ENCODE measurements at places on chromosomes 7 and 10.

DNA sequence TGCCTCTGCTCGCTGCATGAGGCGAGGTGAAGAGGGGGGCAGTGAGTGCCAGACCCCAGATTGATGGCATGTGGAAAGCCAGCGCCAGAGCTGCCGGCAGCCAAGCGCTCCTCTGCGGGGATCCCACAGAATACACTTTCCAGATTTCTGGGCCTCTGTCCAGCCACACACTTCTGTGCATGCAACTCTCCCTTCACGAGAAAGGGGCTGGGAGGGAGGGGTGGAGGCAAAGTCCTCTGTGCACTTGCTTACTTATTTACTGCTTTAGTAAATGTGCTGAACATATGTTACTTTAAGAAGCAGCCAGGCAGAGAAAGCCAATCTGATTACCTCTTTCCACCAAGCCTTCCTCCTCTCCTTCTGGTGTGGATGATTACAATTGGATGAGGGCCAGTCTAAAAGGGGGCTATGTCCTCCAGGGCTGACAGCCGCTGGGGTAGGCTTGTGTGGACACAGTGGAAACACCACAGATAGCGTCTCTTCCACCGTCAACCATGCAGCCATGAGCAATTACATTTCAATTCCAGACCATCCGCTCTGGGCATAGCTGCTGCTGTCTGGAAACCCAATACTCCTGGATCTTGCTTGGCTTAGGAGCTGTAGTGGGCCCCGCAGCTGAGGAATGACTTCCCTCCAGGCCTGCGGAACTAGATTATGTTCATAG is 322.8 kb upstream of the ANKRD30A start:
- DNase-seq: no peak

- DNase-seq: no peak
Measured at GRCh38 chr7:122369756-122370155, 65.2 kb upstream of the FEZF1 start.

- DNase-seq: peak; percentile 22
Measured at GRCh38 chr10:20593649-20594048, 303.5 kb downstream of the NEBL start.

DNA sequence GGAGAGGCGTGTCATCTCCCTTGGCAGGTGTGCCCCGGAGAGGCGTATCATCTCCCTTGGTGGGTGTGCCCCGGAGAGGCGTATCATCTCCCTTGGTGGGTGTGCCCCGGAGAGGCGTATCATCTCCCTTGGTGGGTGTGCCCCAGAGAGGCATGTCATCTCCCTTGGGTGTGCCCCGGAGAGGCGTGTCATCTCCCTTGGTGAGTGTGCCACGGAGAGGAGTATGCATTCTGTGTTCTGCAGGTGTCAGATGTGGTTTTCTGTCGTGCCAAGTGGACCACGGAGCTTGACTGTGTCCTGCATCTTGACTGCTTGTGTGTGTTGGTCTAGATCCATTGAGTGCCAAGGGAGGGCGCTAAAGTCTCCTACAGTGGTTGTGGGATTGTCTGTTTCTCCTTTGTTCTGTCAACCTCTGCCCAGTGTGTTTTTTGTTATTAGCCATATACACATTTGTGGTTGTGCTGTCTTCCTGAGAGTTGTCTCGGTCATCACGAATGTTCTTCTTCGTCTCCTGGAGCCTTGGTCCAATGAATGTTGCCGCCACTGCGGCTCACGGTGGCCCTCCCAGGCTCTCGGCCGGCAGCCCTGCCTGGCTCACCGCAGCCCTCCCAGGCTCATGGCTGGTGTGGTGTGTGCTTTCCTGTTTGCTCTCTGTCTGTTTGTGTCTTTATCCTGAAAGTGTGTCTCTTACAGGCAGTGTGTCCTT is 96.8 kb downstream of the INPP5A start:
- DNase-seq: peak; percentile 31

DNA sequence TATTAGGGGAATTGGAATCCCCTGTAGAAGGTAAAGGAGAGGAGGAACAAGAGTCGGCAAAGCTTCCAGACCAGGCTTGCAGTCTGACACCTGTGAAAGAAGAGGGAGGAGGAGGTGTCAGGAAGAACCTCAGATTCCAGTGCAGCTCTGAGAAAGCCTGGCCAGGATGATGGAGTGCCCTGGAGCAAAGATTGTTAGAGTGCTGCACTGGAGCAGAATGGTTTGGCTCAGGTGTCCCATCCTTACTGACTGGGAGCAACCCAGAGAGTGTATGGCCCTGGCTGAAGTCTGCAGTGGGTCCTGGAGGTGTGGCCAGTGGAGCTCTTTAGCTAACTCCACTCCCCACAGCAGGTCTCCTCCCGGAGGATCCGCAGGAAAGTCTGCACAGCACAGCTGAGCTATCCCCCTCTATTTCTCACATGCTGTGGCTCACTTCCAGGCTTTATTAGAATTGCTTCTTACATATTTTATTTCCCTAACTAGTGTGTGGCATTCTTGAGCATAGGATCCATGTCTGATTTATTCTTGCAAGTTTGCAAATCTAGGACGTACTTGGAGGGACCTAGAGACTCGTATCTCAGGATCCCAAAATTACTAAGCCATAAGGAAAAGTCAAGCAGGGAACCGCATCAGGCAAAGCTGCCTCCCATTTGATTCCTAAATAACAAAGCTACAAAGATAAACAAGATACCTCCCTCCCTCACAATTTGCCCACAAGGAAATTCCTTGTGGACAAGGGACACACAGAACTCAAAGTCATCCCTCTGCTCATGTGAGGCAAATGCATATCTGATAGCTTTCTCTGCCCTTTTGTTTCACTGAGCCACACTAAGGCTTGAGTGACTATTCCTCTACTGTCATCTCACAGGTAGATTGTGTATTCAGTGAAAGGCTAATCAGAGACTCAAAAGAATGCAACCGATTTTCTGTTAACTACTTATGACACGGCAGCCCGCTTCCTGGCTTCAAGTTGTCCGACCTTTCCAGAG is 58.8 kb downstream of the VIM start:
- no peak for DNase-seq

DNA sequence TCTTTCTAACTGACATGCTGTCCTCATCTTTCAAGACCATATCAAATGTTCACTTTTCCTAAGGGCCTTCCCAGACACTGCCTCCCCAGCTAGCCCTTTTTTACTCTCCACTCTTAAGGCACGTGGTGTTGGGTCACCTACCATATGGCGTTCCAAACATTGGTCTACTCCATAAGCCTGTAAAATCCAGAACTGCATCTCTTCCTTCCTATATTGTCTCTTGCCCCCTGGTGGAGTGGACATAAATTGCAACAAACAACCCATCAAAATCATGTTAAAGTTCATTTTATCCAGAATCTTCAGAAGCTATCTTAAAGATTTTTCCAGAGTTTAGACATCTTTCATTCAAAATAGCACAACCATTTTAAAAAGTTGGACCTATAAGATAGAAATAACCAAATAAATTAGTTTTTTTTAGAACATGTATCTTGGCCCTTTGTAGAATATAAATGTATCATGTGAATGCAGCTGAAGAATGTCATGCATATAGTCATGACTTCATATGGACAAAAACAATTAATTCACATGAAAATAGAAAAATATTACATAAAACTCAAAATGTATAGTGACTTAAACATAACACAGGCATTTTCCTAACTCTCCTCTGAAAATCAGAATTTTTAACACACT is 180.6 kb upstream of the CHRM2 start:
- DNase-seq: peak; percentile 23

DNA sequence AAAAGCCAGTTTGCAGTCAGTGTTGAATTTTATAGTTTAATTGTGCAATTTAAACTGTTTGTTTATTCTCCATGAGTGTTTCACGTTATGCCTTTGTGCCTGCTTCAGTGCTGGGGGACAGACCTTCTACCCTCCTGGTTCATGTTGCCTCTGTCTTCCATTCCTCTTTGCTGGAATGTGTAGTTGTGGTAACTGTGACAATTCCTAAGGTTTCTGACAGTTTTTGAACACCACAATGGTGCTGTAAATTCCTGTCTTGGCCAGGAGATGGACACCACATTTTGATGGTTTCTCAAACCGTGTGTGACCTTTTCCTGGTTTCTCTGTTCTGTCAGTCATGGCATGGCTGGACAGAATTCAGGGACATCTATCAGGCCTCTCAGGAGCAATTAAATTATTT is 201.7 kb downstream of the BICC1 start:
- DNase-seq: no peak

DNA sequence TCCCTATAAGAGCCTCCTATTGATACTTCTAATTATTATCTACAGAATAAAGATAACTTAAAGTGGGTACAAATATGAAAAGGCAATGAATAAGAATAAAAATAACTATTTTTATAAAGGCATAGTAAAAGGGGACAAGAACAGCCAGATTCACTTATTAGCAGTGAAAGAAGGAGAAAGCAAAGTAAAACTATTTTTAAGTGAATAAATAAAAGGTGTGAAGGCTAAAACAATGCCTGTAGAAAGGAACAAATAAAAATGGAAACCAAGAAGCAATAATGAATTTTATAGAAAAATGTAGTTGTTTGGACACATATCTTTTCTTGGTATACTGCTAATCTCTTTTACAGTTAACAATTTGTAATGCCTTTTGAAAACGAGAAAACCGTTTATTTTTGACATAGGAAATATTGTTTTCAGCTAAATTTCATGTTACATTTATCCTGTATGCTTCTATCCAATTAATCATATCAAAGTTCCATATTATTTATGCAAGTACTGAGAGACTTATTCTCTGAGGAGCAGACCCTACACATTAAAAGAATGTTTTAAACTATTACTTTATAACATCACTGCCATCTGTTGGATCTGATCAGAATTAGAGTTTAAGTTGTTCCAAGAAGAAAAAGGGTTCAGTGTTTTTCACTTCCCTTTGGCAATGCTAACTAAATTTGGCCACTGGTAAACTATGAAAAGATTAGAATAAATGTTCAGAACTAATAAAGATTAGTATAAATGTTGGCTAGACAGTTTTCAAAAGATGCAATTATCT is 59.1 kb downstream of the ARMC3 start:
- DNase-seq: no peak

DNA sequence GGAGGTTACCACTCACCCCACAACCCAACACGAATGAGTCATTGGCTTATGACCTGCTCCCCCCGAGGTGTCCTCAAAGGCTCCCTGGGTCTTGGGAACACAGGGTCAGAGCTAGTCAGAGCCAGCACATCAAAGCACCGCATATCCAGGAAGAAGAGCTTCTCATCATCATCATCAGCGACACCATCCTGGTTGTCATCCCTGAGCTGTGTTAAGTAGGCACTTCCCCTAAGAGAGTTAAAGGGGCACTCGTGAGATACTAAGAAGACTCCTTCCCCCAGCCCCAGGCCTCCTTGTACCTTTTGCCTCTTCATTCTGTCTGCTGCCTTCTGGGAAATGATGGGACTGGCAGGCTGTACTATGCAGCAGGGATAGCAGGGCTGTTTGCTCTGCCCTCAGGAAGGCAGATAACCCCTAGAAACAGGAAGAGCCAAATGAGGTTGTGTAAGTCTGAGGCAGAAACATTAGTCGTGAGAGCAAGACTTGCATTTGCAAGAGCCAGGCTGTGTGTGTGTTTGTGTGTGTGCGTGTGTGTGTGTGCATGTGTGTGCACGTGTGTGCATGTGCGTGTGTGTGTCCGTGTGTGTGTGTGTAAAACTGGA is 11.1 kb upstream of the CPA1 start:
- DNase-seq: peak; percentile 87

DNA sequence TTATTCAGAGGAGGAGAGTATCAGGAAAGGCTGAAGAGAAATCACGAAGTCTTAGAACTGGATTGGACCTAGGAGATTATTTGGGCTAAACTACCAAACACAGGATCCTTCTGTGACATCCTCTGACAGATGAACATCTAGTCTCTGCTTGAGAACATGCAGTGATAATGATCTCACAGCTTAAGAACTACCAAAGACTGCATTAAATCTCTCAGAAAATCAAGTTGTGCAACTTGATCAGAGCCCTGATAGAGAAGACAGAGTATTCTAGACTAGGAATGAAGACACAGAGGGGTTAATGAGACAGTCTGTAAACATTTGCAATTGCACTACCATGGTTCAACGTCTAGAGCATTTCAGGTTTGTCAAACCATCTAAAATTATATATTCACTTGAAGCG is 37.1 kb upstream of the AGBL3 start:
- DNase-seq: no peak

DNA sequence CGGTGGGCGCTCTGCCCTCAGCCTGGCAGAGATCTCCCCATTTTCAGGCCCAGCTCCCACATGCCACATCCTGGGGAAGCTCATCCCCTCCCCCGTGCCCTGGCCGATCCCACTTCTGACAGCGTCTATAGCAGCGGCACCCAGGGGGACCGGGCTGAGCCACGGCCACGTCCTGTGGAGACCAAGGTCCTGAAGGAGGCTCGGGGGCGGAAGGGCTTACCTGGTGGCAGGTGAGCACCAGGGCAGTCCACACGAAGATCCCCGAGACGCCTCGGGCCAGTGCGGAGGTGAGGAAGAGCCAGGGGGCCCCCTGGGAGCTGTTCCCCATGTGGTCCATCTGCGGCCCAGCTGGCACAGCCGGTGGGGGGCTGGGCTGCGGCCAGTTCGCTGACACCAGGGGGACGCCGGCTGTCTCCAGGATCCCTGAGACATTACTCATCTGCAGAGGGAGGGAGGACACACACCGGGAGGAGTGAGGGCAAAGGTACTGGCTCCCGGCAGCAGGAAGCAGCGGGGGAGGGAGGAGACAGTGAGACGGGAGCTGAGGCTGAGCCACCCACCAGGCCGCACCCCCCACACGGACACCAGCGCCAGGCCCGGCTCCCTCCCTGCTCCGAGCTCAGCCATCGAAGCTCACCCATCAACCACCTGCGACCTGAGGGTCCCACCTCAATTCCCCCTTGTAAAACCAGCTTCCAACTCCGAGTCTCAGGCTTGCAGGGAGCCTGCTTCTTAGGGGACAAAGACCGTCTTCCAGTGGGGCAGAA is 776 bp downstream of the TMEM184A start:
- DNase-seq: peak; percentile 99

DNA sequence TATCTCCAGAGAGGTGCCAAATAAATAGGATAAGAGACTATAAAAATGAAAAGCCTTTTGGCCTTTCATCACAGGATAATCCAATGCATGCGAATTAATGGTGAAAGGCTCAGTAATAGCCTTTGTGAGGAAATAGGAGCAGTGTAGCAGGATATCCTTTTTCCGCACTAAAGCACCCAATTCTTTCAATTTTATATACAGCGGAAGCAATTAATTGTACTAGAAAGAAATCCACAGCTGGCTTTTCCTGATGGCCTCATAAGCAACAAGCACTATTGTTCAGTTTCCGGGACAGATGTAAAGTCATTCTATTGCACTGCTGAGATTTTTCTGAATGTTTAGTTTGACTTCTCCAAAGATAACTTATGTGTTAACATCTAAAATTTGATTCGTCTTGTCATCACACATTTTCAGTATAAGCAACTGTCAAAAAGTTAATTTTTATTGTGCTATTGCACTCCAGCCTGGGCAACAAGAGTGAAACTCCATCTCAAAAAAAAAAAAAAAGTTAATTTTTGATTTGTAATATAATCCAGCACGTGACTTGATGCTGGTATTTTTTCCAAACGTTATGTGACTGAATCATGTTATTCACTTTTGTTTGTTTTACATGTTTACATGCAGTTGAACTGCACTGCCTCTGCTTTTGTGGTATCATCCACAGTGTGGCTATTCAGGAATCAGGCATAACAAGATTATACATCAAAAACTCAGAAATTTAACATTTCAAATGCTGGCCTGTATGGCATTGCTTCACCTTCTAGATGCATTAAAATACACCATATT is 8.4 kb upstream of the BMPR1A start:
- DNase-seq: no peak
